B cell (primary cell): ENCODE measurements at places on chromosomes 7 and 10. TPM values are rescaled to one million over a fixed set of nuclear protein-coding genes. Genes with fewer than 3 reads are reported as not detected.

GRID2IP gene
- 0.58 and 0.72 TPM in 2 replicates for polyA plus RNA-seq

DNA sequence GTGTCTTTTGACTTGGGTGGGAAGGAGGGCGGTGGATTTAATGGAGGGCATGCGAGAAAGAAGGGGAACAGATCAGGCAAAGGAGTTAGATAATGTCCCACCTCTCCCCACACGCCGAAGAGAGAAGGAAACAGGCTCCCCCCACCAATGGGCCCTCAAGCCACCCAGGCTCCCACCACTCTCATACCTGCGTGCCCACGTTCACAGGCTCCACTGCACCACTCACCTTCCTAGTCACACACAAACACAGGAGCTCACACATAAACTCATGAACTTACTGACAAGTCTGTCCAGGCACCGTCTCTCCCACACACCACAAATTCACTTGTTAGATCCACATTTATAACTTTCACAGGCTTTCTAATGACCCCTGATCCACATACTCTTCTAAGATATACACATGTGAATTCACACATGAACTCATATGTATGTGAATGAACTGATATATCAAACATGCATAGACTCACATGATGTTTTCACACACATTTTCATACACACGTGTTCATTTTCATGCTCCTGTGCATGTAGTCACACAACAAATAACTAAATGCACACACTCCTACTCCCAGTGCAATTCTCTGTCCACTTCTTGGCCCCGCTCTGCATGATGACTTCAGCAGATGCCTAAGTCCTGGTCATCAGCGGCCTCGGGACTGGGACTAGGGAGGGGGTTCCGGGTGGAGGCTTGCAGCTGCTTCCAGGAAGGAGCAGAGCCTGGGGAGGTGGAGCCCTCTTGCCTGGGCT lies 1.5 kb downstream of the LZTS2 start:
- no peak for DNase-seq

DNA sequence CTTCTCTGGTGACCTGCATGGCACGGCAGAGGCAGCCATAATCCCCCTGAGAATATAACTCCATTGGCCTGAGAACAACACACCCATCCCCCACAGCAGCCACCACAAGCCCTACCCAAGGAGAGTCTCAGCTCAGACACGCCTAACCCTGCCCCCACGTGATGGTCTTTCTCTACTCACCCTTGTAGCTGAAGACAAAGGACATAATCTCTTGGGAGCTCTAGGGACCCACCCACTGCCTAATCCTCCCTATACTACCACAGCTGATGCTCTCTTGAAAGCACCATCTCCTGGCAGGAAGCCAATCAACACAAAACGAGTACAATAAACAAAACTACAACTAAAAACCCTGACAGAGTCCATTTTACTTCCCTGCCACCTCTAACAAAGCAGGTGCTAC lies 30.7 kb upstream of the HPSE2 start:
- DNase-seq: no peak

GRCh38 chr10:113890769-113891168 lies 36.3 kb downstream of the NHLRC2 start:
- no peak for DNase-seq

DNA sequence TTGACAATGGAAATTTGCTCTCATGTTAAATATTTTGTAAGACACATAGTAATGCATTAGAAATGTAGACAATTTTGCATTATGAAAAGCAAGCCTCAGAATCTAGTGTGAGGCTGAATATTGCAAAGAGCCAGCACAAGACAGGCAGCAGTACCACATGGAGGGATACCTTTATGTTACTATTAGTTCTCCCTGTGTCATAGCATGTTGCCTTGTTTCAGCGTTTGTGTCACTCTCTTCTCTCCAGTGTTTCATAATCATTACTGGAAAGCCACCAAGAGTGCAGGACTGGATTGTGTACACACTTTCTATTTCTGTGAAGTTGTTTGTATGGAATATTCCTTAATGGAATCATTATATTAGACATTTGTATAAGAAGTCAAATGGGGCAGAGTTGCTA lies 8.5 kb downstream of the AHR start:
- DNase-seq: no peak

DNA sequence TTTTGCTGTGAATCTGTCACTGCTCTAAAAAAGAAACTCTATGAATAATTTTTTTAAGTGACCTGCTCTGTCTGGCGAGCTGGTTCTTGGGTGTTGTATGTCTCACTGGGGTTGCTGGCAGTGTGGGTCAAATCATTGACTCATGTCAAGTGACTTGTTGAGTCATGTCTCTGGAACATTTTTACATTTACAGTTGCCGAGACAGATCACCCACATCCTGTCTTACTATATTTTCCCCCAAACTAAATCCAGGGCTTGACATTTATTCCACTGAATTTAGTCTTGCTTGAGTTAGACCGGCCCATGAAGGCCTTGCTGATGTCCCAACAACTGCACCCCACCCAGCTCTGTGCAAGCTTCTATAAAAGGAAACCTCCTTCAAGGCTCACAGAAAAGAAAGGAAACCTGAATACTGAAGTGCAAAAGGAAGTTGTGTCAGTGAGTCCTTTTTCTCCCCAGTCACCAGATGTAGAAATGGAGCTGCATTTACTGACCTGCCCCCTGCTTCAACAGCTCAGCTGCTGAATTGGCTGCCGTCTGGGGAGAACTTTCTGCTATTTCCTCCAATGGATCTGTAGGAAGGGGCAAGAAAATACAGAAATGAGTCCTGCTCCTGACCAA lies 290.3 kb downstream of the TNS3 start:
- no peak for DNase-seq

GRCh38 chr10:7291487-7292270 lies 119.2 kb downstream of the SFMBT2 start:
- DNase-seq: no peak

DNA sequence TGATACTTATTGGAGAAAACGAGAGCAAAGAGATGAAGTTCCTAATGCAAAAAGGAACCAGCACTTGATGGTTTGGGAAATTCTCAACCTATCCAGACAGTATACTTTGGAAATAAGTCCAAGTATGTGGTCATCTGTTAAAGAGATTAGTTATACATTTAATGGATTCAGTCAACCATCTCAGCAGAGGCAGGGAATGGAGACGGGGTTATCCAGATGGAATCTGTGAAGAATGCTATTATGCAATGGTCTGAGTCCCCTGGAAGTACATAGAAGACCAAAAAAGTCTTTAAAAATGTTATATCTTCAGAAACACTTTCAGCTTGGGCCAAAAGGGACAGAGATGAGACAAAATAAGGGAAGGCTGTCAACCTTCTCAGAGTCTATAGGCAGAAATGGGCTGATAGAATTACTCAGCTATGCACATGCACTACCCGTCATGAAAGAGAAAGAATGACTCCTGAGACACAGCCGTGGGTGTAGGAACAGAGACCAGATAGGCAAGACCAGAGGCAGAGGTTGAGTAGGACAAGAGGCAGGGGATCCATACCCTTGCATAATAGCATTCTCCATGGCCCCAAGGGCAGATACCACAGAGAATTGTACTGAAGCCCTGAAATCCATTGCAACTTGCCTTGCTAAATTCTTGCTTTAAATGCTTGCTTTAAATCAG lies 738.8 kb upstream of the POT1 start:
- no peak for DNase-seq

GRCh38 chr10:132482090-132482800 lies 55.3 kb upstream of the INPP5A start:
- DNase-seq: no peak
